Cardiac muscle cell (in vitro differentiated cells and primary cell): ENCODE measurements at places on chromosomes 1 and 21. TPM values are rescaled to one million over a fixed set of nuclear protein-coding genes. Genes with fewer than 3 reads are reported as not detected.

DNA sequence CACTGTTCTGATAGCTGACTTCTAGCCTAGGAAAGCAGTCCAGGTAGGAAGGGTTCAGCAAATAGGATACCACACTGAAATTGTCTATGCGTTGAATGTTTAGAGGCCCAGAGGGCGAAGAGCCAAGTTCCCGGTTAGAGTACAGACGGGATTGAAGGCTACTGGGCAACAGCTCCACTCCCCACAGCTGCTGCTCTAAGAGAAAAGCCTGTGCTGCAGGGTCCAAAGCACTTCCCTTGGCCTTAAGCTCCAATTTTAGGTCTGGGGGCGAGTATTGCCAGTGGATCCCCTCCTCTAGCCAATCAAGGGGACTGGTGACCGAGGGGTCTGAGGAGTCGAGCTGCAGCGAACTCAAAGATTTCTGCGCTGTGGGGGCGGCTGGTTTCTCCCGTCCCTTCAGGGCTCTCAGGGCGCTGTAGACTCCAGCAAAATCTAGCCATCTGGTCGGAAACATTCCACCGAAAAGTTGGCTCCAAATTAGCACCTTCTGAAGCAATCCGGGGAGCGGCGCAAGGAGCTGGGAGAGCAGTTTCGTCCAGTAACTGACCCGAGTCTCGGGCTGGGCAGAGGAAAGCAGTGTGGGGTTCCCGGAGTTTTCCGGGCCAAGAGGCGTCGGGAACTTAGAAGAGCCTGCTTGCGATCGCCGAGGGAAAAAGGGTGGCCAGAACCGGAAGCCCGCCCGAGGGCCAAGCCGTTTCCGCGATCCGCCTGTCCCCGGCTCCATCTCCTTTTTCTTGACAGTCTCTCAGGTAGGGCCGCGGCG lies 748 bp downstream of the PPP1R15B start:
- H3K27ac ChIP-seq = peak overlapping the region; percentile 95
- peak; percentile 61 for DNase-seq
- peak overlapping the region; percentile 78 for H3K4me3 ChIP-seq
- H3K4me1 ChIP-seq = peaks cover 10% of the 10 kb centered on the region

DNA sequence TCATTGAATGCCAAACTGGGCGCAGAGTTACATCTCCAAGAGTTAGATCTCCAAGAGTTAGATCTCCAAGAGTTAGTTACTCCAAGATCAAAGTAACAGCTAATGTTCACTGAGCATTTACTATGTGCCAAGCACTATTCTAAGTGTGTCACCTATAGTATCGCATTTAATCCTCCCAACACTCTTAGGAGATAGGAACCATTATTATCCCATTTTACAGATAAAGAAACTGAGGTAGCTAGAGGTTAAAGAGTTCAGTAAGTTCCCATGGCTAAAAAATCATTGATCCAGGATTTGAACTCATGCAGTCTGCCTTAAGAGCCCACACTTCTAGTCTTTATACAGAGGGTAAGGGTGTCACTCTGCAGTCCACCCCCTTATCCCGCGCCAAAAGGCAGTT lies 1.5 kb upstream of the NAV1 start:
- H3K27me3 ChIP-seq = no peaks in the 10 kb centered on the region
- no peak for DNase-seq
- H3K36me3 ChIP-seq = no peaks in the 10 kb centered on the region
- H3K4me1 ChIP-seq = peaks cover 6% of the 10 kb centered on the region

- H3K4me3 ChIP-seq = no peak overlapping the region
- peaks cover 3% of the 10 kb centered on the region for H3K27me3 ChIP-seq
- H3K36me3 ChIP-seq = no peaks in the 10 kb centered on the region
- H3K27ac ChIP-seq = no peak overlapping the region
Measured at GRCh38 chr1:203346060-203346768, 4.7 kb downstream of the FMOD start.

DNA sequence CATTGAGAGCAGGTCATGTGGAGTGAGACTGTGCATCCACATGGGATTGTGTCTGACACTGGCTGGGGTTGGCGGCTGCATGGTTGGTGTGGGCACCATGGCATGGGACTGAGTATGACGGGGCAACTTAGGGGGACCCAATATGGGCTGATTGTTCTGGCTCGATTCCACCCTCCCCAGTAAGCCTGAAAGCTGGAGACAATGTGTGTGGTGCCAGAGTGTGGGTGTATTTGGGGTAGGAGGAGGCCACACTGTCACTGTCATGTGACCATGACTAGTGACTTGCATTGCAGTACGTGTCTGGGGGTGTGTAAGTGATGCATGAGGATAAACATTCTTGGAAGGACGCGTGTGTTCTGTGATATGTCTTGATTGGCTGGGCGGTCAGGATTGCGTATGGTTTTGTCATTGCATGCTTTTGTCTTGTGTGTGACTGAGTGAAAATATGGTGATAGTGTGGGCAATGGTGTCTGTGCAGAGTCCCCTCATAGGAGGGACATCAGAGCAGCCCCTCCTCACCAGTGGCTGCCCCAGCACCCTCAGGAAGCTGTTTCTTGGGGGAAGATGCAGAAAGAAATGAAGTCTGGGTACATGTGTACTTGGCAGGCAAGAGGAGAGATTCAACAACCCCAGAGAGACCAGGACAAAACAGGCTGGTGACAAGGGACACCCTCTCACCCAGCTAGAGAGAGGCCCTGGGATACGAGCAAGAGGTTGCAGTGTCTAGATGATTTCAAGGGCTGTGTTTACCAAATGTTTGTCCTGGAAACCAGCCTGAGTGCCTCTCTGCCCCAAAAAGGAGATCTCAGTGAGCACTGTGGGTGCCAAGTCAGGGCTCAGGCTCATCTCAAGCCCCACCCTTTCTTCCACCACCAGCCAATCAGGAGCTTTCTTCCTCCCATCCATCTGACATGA lies 36.3 kb downstream of the SDC3 start:
- H3K27ac ChIP-seq = no peak overlapping the region
- peaks cover 3% of the 10 kb centered on the region for H3K36me3 ChIP-seq
- H3K4me1 ChIP-seq = no peaks in the 10 kb centered on the region
- DNase-seq = no peak

DNA sequence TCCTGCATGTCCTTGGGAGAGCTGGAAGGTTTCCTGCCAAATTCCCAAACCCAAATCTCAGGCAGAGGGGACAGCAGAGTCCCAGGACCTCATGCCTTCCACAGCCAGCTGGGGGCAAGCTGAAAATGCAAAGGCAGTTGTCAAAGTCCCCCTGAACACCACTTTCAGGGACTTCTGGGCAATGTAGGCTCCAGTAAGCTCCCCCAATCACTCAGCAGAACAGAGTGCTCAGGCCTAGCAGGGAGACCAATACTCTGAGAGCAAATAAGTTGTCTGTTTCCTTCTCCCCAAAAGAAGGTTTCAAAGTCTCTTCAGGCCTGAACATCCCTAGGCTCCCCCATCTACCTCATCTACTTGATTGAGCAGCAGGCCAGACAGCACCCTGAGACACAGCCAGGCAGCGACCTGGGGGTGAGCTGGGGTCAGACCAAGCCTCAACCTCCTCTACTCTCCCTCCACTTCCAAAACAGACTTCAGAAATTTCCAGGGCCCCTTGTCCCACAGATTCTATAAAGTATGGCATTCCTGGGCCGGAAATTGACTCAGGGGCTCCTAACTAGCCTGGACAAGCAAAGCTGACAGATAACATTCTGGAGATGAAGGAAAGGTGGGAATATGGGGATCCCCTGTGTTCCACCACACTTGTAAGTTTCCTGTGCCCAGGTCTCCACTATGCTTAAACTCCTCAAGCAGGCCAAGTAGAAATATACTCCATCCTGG lies 1.9 kb downstream of the SLC9A1 start:
- H3K27ac ChIP-seq = peak overlapping the region; percentile 25
- no peaks in the 10 kb centered on the region for H3K36me3 ChIP-seq
- H3K4me1 ChIP-seq = peaks cover 27% of the 10 kb centered on the region
- H3K27me3 ChIP-seq = no peaks in the 10 kb centered on the region
- no peak for DNase-seq

- no peak overlapping the region for H3K27ac ChIP-seq
- H3K4me3 ChIP-seq = no peak overlapping the region
- no peak for DNase-seq
Measured at GRCh38 chr21:38942748-38943211, 137.1 kb downstream of the ETS2 start.

Gene DRAXIN
- 0.27 TPM in 1 of 2 replicates, not detected in the other for polyA plus RNA-seq

GRCh38 chr1:185398599-185398998 lies 81.6 kb upstream of the IVNS1ABP start:
- DNase-seq = no peak
- no peak overlapping the region for H3K4me3 ChIP-seq
- no peaks in the 10 kb centered on the region for H3K36me3 ChIP-seq

DNA sequence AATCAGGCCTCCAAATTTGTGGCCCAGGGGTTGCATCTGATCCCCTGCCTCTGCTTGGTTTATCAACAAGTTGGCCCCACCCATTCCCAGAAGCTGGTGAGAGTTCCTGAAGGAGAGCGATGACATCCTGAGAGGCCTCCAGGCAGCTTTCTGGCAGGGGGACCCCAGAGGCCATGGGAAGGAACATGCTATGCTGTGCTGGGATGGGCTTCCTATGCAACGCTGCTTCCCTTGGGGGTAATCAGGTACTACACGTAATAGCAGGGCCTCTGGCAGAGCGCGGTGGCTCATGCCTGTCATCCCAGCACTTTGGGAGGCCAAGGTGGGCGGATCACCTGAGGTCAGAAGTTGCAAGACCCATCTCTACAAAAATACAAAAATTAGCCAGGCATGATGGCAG lies 8.4 kb upstream of the MTF1 start:
- DNase-seq = no peak
- H3K36me3 ChIP-seq = peaks cover 19% of the 10 kb centered on the region
- no peak overlapping the region for H3K27ac ChIP-seq
- H3K4me3 ChIP-seq = no peak overlapping the region
- no peaks in the 10 kb centered on the region for H3K4me1 ChIP-seq

GRCh38 chr1:92816732-92817131 lies 15.1 kb upstream of the RPL5 start:
- H3K27ac ChIP-seq = no peak overlapping the region
- H3K4me3 ChIP-seq = no peak overlapping the region
- no peaks in the 10 kb centered on the region for H3K4me1 ChIP-seq
- DNase-seq = no peak

- H3K27me3 ChIP-seq = no peaks in the 10 kb centered on the region
- H3K36me3 ChIP-seq = no peaks in the 10 kb centered on the region
- H3K27ac ChIP-seq = no peak overlapping the region
- H3K4me1 ChIP-seq = no peaks in the 10 kb centered on the region
Measured at GRCh38 chr21:19767546-19767945, 1230.7 kb upstream of the NCAM2 start.

DNA sequence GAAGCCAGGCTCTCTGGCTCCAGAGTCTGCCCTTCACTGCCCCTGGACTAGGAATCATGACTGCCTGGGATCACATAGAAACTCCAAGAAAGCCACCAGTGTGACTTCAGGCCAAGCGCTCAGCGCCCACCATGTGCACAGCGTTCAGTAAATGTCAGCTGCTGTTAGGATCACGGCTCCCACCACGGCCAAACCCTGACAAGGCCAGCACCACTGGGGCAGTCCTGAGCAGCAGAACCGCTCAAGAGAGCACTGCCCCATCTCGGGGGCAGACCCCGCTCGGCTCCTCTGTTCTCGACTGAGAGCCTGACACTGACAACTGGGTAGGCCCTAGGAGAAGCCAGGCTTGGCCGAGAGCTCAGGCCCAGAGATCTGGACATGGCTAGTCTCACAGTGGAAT lies 10.0 kb downstream of the CAPZB start:
- H3K4me1 ChIP-seq = peaks cover 19% of the 10 kb centered on the region
- H3K4me3 ChIP-seq = no peak overlapping the region
- no peak for DNase-seq
- H3K27ac ChIP-seq = no peak overlapping the region
- H3K27me3 ChIP-seq = no peaks in the 10 kb centered on the region
- H3K36me3 ChIP-seq = no peaks in the 10 kb centered on the region

Gene THEM5
- not detected in 2 replicates for polyA plus RNA-seq

Gene CAMSAP2
- 12.6 and 13.6 TPM in 2 replicates for polyA plus RNA-seq

DNA sequence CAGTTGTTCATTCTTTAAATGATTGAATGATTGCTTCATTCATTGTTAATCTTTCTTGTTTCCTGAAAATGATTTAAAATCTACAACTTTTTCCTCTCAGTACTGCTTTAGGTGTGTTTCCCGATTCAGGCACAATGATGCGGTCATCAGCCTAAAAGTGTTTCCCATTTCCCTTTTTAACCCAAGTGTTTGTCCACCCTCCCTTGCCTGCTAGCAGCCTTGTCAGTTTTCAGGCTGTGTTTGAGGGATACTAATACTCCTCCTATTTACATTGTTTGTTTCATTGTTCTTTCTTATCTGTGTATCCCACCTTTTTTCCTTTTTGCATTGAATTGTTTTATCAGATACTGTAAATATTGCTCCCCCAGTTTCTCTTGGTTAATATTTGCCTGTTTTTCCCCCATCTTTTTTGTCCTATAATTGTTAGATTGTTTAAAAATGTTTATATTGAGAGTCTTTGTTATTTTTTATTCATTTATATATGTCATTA lies 131.1 kb downstream of the KIAA0319L start:
- no peak for DNase-seq
- peaks cover 2% of the 10 kb centered on the region for H3K36me3 ChIP-seq
- H3K27me3 ChIP-seq = no peaks in the 10 kb centered on the region
- no peaks in the 10 kb centered on the region for H3K4me1 ChIP-seq
- no peak overlapping the region for H3K4me3 ChIP-seq

GRCh38 chr1:27600498-27601175 lies 3.3 kb downstream of the AHDC1 start:
- no peaks in the 10 kb centered on the region for H3K36me3 ChIP-seq
- H3K27me3 ChIP-seq = no peaks in the 10 kb centered on the region
- DNase-seq = peak; percentile 79
- peaks cover 59% of the 10 kb centered on the region for H3K4me1 ChIP-seq
- no peak overlapping the region for H3K4me3 ChIP-seq
- peak overlapping the region; percentile 90 for H3K27ac ChIP-seq

Gene RAB42
- 7.3 and 11.9 TPM in 2 replicates for polyA plus RNA-seq

DNA sequence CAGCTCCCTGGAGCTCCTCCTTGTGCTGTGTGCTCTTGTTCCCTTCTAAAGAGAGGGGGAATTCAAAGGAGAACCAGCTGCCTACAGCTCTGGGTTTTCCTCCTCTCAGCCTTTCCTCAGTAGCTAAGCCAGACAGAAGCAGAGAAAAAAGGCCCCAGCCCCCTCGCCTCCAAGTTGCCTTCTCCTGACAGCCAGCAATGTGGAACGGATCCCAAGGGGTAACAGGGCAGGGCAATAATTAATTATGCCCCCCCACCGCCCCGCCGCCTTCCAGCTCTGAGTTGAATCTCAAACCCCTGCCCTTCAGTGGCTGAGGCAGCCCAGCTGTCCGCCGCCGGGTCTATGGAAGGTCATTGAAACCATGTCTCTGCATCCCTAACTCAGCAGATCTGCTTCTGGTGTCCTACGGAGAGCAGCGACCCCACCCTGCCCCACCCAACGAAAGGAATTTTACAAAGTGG lies 69.0 kb upstream of the GOLT1A start:
- no peak for DNase-seq
- H3K4me3 ChIP-seq = no peak overlapping the region
- peaks cover 70% of the 10 kb centered on the region for H3K4me1 ChIP-seq
- no peaks in the 10 kb centered on the region for H3K36me3 ChIP-seq

DNA sequence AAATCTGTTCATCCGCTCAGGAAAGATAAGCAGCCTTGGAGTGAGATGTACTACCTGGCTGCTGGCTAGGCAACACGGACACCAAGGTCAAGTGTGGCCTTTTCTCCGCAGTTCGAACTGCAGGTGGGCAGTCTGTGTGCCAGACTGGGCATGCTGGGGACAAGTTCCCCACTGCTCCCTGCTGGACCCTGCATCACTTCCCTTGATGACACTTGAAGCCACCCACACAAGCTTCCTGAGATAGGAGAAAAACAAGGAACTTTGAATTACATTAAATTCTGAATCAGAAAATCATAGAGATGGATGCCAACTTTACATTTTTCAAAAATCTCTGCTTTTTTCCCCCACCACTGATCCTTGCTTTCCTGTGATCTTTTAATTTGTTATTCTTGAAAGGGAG lies 38.3 kb downstream of the BEND5 start:
- H3K27ac ChIP-seq = no peak overlapping the region
- no peaks in the 10 kb centered on the region for H3K4me1 ChIP-seq
- peaks cover 23% of the 10 kb centered on the region for H3K36me3 ChIP-seq
- no peaks in the 10 kb centered on the region for H3K27me3 ChIP-seq
- no peak for DNase-seq
